GM12892 (cell line): ENCODE measurements at places on chromosomes 5 and 9.

DNA sequence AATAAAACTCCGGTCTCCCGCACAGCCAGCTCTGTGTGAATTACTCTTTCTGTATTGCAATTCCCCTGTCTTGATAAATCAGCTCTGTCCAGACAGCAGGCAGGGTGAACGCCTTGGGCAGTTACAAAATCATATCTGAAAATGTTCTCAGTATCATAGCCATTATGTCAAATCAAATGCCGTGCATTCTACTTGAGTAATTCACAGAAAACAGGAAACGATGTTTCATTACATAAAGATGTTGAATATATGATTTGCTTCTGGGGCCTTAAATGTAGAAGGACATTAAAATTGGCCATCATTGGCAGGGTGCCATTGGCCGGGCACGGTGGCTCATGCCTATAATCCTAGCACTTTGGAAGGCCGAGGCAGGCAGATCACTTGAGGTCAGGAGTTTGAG, 8.5 kb downstream of the POLR3G start:
- DNase-seq = no peak

GRCh38 chr5:134769206-134769605, 10.6 kb downstream of the DDX46 start:
- no peak for DNase-seq

DNA sequence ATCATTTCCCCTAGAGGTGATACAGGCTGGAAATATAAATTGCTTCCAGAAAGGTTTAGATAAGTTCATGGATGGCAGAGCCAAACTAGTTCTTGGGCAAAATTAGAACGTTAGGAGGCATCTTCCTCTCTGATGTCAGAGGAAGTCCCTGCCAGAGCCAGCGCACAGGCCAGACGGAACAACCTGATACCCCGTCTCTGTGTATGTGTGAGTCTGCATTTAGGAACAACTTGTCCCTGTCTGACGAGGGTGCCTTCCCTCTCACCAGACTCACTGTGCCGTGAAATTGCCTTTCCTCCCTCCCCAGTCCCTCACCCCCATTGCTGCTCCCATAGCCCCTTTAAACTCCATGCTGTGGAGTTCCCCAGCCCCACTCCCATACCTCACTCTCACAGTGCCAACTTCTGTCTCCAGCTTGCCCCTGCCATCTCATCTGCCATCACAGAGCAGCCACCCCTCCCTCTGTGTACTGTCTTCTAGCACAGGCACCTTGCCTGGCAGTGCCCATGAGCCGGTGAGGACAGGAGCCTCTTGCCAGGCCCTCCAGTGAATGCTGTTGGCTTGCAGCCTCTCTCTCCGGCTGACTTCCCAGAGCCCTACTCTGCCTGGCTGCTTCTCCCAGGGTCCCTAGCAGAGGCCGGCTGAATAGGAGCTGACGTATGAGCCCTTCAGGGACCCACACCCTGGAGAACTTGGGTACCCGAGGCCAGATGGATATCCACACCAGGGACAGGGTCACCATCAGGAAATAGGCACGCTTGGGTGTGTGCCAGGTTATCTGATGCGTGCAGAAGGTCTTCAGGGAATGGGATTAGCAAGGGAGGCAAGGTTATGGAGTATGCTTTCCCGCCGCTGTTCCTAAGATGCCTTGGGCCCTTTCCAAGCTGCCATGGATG, 26.7 kb downstream of the UNC5A start:
- DNase-seq = no peak

GRCh38 chr9:128683340-128684064, 5.5 kb upstream of the SET start:
- DNase-seq = no peak

DNA sequence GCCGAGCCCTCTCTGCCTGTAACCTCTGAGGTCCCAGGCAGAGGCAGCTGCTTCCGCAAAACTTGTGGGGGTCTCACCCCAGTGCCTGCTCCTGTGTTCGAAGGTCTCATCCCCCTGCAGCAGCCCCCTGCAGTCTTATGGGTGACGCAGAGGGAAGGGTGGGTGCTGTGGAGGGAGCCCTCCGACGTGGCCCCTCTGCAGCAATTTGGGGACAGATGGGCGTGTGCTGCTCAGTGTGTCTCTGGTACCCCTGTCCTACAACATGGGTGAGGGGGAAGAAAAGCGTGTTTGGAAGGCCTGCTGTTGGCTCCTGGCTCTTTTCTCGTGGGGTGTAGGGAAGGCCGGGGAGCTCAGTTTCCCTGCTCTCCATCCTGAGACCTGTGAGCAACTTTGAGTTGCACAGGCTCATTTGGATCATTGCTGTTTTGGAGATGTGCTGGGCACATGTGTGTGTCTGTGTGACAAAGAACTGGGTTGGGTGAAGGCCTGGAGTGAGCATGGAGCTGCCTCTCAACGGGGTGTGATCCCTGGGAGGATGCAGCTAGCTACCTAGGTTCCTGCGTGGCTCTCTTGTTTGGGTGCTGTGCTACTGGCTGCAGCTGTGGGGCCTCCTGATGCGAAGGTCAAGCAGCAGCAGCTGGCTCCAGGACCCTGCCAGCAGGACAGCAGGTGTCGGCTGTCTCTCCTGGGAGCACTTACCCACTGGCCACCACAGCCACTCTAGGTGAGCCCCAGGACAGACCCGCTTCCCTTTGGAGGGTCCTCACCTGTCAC, 179.6 kb upstream of the PITX1 start:
- no peak for DNase-seq

GRCh38 chr9:70065572-70065971, 21.9 kb downstream of the MAMDC2 start:
- no peak for DNase-seq

DNA sequence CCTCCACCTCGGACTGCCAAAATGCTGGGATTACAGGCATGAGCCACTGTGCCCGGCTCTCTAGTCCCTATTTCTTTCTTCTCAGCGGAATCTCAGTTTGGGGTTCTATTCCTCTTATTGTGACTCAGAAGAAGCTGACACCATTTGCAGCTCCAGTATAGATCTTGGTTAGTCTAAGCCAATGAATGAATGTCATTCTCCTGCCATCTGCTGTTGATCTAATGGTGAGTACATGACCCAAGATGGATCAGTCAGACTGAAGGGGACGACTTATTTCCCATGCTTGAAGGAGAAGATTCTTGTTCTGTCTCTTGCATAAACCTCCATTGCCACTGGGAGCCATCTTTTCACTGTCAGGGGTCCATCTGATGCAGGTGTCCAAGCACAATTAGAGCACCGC, 76.0 kb upstream of the KLF9 start:
- DNase-seq = no peak

GRCh38 chr9:22682961-22683699, 236.5 kb downstream of the DMRTA1 start:
- no peak for DNase-seq

DNA sequence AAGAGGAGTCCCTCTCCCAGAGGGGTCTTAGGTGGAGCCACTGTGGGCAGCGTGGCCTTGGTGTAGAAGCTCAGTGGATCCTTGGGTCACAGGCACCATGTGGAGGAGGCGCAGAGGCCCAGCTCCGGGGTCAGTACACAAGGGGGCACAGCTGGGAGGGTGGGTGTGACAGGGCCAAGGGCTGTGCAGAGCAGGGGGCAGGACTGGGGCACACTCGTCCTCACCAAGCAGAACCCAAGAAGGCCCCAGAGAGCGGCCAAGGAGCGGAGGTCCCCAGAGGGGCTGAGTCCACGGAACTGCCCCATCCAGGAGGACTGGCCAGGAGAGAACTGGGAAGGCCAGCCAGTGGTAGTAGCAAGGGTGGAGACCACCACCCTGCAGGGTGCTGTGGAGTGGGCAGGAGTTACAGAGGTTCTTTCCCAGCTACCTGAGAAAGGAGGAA, 2.5 kb upstream of the LPCAT1 start:
- no peak for DNase-seq

GRCh38 chr5:139116100-139116655, 82.0 kb downstream of the SIL1 start:
- DNase-seq = no peak

- DNase-seq = no peak
Measured at GRCh38 chr5:5795074-5795771, 372.7 kb downstream of the ICE1 start.

DNA sequence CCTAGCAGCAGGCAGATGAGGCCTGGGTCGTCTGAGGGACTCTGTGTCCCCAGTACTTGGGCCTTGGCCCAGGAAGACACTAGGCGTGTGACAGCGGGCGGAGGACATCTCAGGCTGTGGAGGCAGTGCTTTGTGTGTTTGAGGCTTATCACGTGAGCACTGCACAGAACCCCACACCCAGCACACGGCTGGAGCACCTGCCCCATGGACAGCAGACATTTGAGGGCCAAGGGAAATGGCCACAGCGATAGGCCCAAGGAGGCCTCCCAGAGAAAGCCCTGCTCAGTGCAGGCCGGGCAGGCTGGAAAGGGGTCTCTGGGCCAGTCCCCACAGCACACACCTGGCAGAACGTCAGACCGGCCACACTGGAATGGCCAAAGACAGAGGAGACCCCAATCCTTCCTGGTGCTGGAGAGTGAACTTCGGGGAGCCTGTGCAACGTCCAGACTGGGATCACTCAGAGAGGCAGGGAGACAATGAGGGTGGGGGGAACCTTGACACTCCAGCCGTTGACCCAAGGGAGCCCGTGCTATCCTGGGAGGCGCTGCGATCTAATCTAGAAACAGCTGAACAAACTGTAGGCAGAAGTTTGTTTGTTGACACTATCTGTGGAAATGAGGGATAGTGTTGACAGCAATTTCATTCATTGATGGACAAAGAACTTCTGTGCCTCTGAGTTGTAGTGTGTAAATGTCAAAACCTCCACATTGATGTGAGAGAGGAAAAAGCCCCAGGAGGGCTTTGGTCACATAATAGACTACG, 19.6 kb upstream of the FLT4 start:
- DNase-seq = no peak

- DNase-seq = no peak
Measured at GRCh38 chr9:126474206-126474765, 139.4 kb upstream of the LMX1B start.

- DNase-seq = peak; percentile 15
Measured at GRCh38 chr5:169805937-169806700, 169.0 kb downstream of the DOCK2 start.

DNA sequence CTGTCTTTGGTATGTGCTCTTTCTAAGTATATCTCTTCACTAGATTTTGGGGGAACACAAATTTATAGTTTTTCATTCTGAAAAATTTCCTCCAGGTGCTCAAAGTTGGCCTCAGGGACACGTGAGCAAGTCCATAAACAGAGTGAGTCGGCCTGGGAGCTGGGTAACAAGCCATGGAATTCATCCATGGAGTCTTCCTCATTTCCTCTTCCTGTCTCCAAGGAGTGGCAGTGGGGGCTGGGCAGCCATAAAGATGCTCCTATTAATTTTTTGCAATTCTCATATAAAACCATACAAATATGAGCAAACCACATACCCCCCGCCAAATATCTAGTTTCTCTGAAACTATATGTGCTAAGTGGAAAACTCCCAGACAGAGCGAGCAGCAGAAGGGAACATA, 136.6 kb upstream of the OTULINL start:
- DNase-seq = no peak

- no peak for DNase-seq
Measured at GRCh38 chr9:73162987-73163768, 11.5 kb downstream of the ANXA1 start.

GRCh38 chr9:29548436-29548835, 1975.2 kb upstream of the C9orf72 start:
- DNase-seq = no peak

DNA sequence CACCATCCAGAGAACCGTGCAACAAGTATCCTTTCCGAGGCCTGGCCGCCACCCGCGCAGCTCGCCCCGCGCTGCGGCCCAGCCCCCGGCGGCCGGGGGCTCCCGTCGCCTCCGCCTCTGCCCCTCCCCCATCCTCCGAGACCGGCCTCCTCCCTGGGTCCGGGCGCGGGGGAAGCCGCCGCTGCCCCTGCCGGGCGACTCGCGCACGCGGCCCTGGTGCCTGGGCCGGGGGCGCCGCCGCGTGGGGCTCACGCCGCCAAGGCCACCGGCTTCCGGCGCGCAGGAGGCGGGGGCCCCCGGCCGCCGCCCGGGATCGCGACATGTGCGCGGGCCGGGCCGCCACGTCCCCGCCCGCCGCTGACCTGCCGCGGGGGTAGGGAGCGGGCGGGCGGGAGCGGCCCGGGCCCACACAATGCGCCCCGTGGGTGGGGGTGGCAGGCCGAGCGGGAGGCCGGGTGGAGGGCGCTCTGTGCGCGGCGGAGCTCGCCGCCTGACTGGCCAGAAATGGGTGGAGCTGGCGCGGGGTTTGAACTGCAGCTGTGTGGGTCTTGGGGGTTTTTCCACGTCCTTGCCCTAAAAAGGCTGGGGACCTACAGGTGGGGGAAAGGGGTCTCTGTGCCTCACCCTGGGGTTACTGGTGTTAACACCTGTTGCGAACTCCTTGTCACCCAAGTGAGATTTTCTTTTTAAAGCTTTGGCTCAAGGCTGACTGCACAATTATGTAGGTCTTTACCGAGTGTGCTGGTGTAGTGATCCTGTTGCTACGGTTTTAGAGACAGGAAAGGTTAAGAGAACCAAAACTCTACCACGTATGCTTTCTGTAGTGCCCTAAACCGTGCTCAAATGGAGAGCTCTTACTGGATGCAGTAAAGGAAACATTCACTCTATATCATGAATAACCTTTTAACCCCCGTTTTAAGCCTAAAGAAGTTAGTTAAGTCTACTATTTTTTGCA, 32.3 kb downstream of the TNPO1 start:
- DNase-seq = peak; percentile 32

- no peak for DNase-seq
Measured at GRCh38 chr5:150176745-150177477, 10.3 kb downstream of the CDX1 start.

DNA sequence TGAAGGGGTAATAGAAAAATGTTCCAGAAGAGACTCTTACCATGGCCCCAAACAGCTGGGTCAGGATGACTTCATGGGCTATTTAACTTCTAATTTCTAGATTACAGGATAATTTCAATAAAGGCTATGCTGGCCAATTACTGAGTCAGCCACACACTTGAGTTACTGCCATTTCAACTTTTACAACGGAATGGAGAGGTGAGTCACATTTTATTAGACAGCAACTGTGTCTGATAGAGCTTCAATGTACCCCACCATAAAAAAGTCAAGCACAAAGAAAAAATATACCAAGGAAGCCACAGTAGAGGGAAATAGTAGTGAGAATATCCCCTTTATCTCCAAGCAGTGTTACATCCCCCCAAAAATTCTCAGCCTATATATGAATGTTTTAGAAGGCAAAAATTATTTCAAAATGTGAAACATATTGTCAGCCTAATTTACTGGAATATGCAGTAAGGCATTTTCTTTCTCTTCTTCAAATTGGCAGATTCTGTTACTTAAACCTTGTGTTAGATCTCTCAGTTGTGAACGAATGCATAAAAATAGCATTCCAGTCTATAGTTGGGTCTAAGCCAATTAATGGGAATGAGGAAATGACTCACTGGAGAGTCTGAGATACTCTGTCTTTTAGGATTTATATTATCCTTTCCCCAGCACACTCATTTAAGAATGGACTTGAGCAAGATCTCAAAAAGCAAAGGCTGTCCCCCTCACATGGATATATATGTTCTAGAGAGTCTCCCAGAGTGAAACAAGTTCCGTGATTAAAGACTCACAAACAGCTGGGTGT, 47.1 kb upstream of the RAI14 start:
- DNase-seq = no peak
